Stimulated activated CD8-positive, alpha-beta memory T cell treated with anti-CD3 and anti-CD28 coated beads, Interleukin-4, amount 100 ng/mL, for 48 hours (primary cell): ENCODE measurements at places on chromosomes 5 and 9.
A peak's percentile ranks its signal among the peaks of the same experiment; 100 is the strongest.

- DNase-seq: no peak
Observed at GRCh38 chr5:88785746-88786565, 97.0 kb downstream of the MEF2C start.

DNA sequence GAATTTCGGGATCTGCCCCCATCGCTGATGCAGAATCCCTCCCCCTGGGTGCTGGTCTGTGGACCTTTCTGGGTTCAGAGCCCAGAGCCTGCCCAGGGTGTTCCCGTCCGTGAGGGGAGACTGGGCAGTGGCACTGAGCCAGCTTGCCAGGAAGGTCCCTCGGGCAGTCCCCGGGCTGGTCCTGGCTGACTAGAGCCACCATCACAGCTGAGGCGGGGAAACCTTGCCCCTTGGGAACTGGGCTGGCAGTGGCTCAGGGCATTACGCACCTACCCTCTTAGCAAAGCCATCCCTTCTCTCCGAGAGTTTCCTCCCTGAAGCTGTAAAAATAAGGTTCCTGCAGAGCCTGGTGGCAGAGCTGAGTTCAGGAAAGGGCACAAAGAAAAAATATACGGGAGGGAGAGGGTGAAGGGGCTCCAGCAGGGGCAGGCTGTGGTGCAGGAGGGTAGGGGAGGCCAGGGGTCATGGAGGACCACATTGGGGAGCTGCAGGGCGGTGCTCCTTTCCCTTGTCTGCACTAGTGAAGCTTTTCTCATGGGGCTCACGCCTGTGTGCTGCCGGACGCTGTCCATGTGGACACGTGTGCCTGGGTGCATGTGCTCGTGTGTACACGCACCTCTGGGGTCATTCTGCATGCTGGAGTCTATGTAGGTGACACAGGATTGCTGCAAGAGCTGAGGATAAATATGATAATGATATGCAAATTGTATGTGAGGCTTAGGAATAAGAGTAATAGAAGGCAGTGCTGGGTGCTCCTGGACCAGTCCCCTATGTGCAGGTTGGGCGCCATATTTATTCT, 118.9 kb downstream of the LHX2 start:
- DNase-seq: no peak

- DNase-seq: no peak
Observed at GRCh38 chr9:116628716-116629115, 58.4 kb upstream of the TRIM32 start.

GRCh38 chr9:110744715-110745384, 76.3 kb downstream of the MUSK start:
- DNase-seq: no peak

GRCh38 chr5:148972974-148973374, 89.9 kb downstream of the SH3TC2 start:
- DNase-seq: no peak

DNA sequence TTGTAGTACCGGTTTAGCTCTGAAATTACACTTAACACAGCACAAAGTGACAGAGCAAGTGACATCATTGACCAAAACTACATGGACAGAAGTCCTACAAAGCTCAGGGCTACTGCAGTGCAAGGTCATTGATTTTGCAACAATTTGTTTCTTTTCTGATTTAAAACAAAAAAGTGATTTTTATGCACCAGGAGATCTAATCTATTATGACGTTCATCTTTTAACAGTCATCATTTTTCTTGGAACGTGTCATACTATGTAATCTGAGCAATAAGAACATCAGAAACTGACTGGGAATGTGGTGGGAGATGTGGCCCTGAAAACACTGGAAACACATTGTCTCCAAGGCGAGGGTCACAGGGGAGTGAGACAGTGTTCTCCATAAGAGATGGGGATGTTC, 17.4 kb upstream of the ZFAND5 start:
- no peak for DNase-seq

DNA sequence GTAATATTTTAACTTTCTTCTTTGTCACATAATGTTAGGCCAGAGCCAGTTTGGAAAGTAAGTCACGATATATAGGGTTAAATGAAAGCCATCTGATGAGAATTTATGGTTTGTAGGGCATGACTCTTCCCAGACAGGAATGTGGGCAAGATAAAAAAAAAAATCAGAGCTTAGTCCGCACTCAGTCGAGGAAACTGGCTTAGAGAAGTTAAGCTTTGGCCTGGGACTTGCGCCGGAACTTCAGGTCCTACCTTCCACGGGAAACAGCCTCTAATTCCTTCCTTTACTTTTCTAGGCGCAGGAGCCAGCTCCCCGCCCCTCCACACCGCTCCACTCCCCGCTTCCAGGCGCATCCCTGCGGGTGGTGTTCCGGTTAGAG, 475 bp downstream of the DDX31 start:
- DNase-seq: no peak

GRCh38 chr5:81895307-81895706, 76.5 kb upstream of the ATG10 start:
- DNase-seq: no peak

- peak; percentile 40 for DNase-seq
Observed at GRCh38 chr9:96874947-96875460, 20.7 kb upstream of the ZNF782 start.

- DNase-seq: no peak
Observed at GRCh38 chr5:35476036-35476435, 141.6 kb upstream of the SPEF2 start.

DNA sequence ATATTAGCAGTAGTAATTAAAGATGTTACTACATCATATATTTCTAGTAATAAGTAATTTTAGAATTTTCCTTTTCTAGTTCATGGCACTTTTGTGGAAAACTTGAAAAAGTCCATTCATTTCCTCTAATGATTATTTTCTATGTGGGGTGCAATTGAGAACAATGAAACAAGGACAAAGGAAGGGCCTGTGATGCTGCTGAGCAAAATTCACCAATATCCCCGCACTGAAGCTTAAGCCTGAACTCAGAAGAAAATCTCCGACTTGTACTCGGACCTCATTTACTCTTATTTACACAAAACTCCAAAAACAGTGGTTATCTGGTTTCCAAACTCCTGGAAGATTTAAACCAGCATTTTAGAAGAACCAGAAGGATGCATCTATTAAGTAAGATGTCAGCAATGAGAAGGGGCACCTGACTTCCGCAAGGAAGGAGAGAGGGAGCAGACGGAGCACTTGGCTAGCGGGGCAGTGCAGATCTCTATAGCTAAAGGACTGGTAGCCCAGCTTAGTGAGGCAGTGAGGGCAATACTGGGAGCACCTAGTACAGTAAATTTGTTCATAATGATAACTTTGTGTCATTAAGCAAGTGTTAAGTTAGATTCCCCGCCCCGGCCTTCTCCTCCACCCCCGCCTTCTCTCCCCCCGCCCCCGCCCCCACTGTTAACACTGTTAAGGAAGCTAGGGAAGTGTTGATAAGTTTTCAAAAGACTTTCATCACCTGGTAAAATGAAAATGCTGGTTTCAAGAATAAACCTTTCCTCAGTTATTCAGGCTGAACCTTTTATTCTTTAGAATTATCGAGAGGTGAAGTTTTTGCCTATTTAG, 123.3 kb downstream of the ZSWIM6 start:
- no peak for DNase-seq

DNA sequence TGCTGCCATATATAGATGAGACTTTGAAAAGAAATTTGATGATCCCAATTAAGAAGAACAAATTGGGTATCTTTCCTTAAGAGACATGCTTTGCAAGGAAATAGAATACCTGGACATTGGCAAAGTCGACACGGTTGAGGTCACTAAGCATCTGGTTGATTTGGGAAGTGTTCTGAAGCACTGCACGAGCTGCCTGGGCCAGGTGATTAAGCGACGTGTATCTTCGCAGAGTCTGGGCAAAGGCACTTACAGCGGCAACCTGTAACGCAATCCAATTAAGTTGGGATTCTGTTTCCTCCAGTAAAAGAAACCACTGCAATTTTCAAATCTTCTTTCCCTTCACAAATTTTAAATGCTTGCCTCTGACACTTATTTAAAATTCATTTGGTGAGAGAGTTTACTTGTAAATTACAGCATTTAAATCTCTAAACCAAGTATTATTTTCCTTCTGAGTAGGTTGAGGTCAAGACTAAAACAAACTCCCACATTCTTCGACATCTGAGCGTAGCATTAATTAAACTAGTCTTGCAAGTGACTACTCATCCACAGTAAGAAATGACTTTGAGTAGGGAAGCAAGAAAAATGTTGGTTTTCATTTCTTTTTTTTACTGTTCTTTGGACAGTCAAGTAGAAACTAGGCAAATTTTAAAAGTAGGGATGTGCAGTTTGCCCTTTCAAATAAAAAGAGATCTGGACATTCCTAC, 262.8 kb downstream of the RFX3 start:
- DNase-seq: no peak

- no peak for DNase-seq
Observed at GRCh38 chr9:105242557-105242956, 1.9 kb upstream of the SLC44A1 start.

- no peak for DNase-seq
Observed at GRCh38 chr5:104611135-104611767, 1048.7 kb upstream of the NUDT12 start.

GRCh38 chr5:83720836-83721537, at the start of gene HAPLN1:
Gene HAPLN1 (minus strand): TSS chr5:83720855. CDS start chr5:83673523, 47,332 bp downstream.
- no peak for DNase-seq

DNA sequence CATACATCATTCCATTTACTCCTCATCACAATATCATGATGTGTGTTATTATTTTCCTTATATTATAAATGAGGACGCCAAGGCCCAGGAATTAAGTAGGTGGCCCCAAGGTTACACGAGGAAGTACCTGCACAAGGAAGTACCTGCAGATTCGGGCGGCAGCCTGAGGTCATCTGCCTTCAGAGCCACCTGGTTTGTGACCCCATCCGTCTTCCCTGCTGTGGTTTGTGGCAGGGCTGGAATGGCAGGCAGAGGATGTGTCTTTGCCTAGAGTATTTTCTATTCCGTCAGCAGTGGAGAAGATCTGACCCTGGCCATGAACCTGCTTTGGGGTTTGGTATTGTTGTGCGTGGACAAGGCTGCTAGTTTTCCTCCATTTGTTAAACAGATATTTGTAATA, 59.7 kb downstream of the PDZD2 start:
- no peak for DNase-seq

DNA sequence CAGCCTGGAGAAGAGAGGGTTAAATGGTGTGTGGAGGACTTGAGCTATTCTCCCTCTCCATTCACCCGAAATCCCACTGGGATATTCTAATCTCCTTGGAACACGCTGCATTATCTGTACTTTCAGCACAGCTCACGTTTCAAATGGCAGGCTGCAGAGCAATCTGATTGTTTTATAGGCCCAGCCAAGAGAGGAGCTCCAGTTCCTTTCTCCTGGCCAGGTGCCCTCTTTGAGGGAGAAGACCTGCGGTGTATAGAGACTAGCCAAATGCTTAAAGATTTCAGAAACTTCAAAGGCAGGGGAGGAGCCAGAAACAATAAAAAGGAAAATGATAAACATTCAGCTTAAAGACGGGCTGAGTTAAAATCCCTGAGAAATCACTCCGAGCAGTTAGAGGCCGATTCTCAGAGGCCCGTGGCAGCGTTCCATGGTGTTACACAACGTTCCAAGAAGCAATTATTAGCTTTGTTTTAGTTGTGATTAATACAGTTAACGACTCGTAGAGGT, 564.0 kb upstream of the KLF4 start:
- DNase-seq: no peak

DNA sequence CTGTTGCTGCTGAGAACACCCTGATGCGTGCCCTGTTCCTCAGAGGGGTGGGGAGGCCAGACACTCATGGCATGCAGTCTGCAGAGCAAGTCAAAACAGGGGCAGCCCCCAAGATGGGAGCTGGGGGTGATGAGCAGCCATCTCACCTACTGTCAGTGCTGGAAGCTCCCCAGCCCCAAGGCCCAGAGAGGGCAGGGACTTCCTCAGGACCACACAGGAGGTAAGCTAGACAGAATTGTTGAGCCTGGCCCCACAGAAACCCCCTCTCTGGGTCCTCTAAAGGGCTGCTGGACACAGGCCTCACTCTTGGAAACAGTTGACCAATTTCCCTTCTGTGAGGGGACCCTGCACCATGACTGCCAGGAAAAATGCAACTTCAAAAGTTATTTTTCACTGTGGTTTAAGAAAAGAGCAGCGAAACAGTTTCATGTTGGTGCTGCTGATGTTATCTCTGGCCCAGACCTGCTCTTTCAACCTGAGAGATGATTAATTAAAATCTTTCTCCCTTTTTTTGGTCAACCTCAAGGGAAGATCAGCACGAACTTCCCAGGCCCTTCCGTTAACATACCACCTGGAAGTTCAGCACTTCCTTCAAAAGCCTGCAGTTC, 9.6 kb downstream of the CSF2 start:
- peak; percentile 71 for DNase-seq

DNA sequence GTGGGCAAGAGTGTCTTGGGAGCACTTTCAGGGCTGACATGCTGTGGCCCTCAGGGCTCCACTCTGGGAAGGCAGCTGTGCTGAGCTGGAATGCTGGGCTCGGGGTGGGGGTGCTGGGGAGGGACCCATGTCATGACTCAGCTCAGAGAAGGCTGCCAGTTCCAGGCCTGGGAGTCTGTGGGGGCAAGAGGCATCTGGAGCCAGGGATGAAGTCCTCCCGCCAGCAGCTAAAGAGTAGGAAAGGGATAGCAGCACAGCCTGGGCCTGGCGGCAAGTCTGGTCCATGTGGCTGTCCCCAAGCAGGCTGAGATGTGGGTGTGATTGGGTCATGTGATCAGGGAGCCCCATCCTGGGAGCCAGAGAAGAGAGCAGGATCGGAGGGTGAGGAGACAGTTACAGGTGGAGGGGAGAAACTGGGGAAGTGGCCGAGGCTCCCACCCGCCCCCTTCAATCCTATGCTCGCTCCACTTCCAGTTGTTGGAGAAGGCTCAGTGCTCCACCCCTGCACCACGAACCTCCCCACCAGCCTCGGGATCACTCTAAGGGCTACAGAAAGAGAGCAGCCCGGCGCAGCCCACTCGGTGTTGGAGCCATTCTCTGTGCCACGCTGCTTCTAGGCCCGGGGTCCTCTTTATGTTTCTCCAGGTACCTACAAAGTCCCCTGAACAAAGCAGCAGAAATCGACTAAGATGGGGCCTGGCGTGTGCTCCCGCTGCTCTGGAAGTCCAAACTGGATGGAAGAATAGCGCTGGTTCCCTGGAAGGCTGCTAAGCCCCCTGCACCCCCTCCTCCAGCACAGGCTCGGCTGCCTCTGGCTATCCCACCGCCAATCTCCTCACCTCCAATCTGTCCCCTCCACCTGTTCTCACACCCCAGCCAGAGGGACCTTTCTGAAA, 12.0 kb downstream of the PDGFRB start:
- DNase-seq: no peak

DNA sequence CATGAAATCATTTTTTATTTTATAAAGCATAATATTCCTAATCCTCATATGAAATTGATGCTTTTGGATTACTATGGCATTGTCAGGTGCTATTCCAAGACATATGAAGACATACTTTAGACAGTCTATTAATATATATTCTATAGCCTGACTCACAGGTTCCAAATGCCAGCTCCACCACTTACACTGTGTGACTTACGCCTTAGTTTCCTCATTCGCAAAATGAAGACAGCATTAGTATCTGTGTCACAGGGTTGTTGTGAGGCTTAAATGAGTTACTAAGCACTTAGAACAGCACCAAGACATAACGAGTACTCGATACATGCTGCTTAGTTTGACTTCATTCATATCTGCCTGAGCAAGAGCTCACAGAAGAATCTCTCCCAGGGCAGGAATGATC, 132.2 kb upstream of the PTGER4 start:
- no peak for DNase-seq
